ENCODE measurements at places on chromosomes 4 and X. TPM values are rescaled to one million over a fixed set of nuclear protein-coding genes. Genes with fewer than 3 reads are reported as not detected.

The PITX2 gene
- total RNA-seq: 1.1 TPM

The MXRA5 gene
- total RNA-seq: 6.0 TPM

The MAGED4B gene
- total RNA-seq: 2.0 TPM

The PTTG2 gene
- not detected for total RNA-seq

The ADRA2C gene
- 2.3 TPM for total RNA-seq

The GAK gene
- 113 TPM for total RNA-seq

The AASDH gene
- 10.5 TPM for total RNA-seq

DNA sequence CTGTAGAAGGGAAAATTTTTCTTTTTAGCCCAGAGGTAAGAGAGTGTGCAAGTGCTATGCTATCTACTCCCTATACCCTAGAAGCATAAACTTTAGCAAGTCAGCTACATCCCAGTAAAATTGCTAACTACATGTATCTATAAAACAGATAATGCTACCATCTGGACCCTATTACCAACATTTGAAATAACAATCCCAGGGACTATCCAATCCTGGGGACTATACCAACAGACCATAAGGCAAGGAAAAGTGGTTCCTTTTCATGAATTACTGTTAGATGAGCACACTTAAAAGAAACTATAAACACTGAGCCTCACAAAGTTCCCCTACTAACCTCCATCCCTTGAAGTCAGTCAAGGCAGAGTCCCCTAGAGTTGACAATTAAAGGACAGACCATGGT is 213.6 kb upstream of the VEGFC start:
- DNase-seq: no peak

DNA sequence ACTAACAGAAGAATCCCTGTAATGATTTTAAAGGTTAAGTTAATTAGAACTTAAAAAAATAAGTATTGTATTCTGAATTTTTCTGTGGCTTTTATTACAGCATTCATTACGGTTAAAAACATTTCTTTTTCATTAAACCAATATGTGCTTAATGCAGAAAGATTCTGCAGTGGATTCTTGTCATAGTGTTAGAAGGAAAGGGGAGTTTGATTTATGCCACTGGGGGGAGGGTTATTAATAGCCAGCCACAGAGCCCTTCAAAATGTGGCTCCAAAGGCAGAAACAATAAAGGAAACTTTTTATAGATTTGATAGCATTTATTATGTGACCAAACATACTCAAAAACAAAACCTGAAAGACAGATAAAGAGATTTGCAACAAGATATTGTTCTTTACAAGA is 9.1 kb downstream of the SMAD1 start:
- DNase-seq: no peak

GRCh38 chrX:15853586-15854079 is 980 bp downstream of the AP1S2 start:
- DNase-seq: no peak

DNA sequence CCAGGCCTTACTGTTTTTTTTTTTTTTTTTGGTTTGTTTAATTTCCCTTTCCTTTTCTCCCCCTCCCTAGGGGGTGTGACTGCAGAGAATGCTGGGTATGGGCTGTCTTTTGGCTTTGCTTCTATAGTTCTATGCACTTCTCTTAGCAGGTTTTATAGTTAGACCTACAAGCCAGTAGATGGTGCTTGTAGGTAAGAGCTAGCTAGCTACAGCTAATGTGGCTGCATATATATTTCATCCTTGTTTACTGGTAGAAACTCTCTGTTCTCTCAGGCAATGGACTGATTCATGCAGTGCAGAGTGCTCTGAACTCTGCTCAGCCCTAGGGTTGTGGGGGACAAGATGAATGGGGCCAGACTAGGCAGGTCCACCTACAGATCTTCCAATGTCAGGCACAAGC is 246.4 kb downstream of the SH2D1A start:
- DNase-seq: no peak

DNA sequence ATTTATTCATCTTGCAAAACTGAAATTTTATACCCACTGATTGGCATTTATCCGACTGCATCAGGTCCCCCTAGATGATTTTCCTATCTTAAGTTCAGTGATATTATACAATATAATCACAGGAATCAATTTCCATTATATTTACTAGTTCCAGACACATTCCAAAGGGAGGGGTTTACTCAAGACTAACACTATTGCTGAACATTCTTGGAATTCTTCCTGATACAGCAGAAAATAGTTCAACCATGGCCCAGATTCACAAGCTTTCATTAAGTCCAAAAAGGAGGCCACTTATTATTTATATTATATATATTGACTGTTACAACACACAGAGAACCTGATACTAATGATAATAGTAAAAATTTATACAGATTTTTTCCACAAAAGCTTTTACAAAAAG is 2353.6 kb downstream of the PCDH7 start:
- no peak for DNase-seq

DNA sequence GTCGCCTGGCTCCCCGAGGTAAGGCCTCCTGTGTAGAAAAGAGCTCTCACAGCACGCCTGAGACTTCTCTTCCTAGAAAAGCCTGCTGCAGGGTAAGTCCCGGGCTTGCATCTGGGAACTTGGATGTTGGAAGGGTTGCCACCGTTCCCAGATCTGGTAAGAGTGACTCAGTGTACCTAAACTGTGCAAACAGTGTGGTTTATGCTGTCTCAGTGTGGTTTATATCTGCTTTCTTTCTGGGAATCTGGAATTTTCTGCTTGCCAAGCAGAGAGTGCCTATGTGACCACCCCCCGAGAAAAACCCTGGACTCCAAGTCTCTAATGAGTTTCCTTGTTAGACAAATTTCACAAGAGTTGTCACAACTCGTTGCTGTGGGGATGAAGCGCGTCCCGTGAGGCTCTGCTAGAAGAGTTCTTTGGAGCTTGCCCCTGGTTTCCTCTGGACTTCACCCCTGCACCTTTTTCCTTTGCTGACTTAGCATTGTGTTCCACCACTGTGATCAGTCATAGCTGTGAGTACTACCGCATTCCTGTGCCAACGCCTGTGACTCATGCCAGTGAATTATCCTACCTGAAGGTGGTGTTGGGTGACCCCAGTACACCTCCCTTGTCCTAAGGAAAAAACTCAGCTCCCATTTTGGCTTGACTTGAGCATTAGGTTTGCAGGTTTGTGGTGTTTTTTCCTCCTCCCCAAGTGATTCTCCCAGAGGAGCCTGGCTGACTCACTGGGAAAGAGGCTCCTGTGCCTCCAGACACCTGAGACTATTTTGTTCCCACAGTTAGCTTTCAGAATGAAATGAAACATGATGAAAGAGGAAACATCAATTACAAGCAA is 14.5 kb downstream of the SLC2A9 start:
- DNase-seq: no peak

DNA sequence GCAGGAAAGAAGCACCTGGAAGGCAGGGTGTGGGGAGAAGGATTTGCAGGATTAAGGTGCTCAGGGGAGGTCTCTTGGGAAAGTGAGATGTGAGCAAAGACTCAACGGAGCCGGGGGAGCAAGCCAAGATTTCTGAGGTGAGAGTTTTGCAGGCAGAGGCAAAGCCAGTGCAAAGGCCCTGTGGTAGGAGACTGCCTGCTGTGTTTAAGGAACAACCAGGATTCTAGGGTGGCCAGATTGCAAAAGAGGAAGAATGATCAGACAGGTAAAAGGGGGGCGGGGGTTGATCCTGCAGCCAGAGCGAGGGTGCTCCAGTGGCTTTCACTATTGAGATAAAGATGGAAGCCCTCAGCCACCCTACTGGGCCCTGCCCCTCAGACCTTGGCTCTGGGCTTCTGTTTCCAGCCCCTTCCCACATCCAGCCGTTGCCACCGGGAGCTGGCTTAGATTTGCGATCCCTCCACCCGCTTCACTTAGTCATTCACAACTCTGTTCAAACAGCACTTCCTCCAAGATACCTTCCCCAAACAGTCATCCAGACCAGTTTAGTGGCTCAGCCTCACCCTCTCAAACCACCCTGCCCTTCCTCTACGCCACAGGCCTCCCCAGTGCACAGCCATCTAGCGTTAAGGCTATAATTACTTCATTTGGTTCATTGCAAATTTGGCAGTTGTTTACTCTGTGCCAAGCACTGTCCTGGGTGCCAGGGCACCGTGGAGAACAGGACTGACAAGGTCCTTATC is 23.3 kb upstream of the BCOR start:
- DNase-seq: no peak

- no peak for DNase-seq
These were observed 386.1 kb upstream of the CNKSR2 start for GRCh38 chrX:20988118-20988517.

DNA sequence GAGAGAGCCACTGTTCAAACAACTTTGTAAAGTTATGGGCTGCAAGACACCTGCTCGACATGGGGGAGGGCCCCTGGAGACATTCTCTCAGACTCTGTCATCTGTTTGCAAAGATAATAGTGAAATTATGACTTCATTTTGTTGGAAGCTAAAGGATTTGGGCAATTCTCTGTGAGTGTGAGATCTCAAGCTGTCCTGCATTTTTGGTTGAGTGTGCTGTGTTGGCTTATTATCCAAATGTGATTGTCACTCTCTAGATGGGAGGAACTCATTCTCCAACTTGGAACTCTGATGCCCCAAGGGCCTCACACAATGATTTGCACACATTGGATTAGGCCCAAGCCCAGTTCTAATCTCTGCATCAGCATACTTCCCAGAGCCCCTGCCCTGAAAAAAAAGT is 63.7 kb downstream of the STK32B start:
- no peak for DNase-seq

GRCh38 chrX:44906041-44906440 is 33.1 kb downstream of the KDM6A start:
- no peak for DNase-seq

GRCh38 chr4:1833307-1834046 is 22.5 kb downstream of the LETM1 start:
- no peak for DNase-seq

DNA sequence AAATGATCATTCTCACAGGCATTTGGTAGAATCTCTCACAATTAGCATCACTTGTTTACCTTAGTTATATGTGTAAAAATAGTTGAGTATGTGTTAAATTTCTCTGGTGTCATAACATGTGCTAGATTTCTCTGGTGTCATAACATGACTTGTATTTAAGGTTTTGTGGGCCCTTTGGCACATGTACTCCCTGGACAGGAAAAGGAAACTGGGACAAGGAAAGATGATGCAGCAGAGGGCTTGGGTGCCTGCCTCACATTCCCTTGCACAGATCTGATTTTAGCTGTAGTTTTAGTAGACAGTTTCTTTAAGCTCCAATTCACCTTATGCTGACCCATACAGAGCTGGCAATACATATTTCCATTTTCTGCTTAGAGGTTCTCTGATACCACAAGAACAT is 726.0 kb downstream of the C4orf33 start:
- DNase-seq: no peak

GRCh38 chr4:74529284-74530041 is 84.5 kb downstream of the AREG start:
- DNase-seq: no peak

DNA sequence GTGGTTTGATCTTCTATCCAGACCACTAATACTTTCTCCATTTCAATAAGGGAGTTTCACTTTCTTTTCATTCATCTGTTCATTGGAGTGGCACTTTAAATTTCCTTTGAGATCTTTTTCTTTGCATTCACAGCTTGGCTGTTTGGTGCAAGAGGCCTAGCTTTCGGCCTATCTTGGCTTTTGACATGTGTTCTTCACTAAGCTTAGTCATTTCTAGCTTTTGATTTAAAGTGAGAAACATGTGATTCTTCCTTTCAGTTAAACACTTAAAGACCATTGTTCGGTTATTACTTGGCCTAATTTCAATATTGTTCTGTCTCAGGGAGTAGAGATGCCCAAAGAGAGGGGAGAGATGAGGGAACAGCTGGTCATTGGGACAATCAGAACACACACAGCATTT is 24.3 kb downstream of the CXCL13 start:
- DNase-seq: no peak

DNA sequence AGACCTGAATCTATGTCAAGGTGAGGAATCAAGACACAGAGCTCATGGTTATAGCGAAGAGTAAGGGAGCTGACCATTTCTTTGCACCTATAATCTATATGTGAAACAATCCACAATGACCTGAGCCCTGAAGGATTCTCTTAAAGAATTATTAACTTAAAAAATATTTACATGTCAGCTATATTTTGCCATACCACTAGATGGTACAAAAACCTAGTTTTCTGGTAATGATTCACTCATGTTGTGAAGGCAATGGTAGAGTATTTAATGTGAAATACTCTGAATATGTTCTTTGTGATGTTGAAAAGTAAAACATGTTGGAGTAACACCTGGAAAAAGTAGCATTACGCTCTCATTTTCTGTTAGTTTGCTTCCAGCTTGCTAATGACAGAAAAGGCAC is 40.0 kb downstream of the VGLL1 start:
- no peak for DNase-seq

DNA sequence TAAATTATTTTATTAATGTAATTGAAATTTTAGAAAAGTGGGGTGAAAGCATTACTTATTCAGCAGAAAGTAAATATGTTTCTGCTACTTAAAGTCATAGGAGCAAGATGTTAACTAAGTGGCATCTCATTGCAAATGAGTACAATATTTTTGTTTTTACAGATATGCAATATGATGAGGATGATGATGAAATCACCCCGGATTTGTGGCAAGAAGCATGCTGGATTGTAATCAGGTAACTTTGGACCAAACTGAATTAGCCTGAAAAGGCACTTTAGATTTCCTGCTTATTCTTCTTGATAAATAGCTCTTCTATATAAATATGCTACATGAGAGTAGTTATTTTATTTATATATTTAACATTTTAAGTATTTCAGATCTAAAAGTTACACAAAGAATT is 7.5 kb downstream of the POLR2B start:
- DNase-seq: no peak

DNA sequence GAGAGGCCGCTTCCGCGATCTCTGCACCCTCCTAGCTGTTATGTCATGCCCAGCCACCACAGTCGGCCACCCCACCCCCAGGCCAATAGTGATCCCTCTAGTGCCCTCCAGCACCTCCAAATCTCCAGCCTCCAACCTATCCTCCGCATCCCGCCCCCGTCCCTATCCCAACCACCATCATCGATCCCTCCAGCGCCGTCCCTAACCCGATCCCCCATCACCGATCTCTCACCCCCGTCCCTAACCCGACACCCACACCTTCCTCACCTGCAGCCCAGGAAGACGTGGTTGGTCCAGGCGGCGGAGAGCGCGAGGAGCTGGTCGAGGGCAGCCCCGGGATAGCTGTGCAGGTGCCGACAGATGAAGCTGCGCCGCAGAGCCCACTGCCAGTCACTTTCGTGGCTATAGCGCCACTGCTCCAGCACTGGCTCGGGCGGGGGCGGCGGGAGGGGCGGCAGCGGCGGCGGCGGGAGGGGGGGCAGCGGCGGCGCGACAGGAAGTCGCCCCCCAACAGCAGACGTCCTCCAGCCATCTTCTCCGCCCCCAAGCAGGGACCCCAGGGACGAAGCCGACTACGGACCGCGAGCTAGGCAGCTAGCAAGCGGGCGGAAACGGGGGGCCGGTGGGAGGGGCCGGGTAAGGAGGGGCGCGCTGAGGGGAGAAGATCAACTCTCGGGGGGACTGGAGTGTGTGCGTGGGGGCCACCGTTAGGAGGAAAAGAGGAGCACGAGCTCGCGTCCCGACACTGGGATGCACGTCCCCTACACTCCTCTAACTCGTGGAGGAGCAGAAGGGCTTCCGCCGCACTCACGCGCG is 552 bp downstream of the NKRF start:
- DNase-seq: peak; percentile 88

GRCh38 chr4:92433272-92433758 is 129.5 kb downstream of the GRID2 start:
- DNase-seq: no peak

- DNase-seq: no peak
These were observed 68.2 kb upstream of the NKX1-1 start for GRCh38 chr4:1474126-1475090.

- peak; percentile 19 for DNase-seq
These were observed 29.5 kb downstream of the MSL3 start for GRCh38 chrX:11787564-11787963.

Measured in lower leg skin (tissue), 4 donors.